Non-pigmented ciliary epithelial cell (primary cell): ENCODE measurements at places on chromosomes 1 and 21.

- DNase-seq = no peak
Observed at GRCh38 chr21:45436351-45437065, 31.5 kb downstream of the COL18A1 start.

DNA sequence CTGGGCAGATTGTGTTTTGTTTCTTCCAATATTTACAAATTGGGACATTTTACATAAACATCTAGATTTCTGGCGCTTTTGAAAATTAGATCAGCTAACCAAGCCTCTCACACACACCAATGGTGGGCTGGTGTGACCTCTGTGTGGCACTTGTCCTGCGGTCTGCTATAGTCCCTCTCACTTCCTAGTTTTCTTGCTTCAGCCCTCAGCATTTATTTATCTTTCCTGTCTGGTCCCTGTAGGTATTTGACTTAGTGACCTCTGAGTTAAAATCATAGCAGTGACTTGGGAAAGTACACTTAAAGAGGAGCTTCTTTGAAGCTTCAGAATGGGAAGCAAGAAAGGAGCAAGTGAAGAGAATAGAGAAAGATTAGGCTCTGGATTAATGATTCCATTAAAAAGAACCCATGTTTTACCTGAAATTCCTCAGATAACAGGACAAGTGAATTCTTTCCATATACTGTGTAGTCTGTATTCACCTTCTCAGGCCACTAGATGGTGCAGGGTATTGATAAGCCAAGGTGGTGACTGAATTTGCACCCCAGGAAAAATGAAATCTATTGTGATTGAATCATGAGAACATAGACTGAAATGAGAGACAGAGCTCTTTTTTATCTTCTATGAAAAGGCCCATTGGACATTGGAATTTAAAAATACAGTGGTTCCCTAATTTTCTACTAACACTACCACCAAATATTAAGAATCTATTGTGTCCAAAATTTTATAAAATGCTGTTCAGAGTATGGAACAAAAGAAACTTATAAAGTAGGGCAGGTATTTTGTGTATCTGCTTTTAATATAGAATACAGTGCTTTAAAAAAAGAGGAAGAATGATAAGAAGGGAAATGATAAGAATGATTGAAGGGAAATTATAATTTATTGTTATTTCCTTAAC is 7.1 kb upstream of the DIPK1A start:
- DNase-seq = no peak

- peak; percentile 97 for DNase-seq
Observed at GRCh38 chr1:219710529-219711194, 97.8 kb upstream of the ZC3H11B start.

GRCh38 chr21:43988016-43988415 is 24.1 kb upstream of the TRAPPC10 start:
- DNase-seq = no peak

GRCh38 chr1:208174731-208175507 is 69.3 kb downstream of the PLXNA2 start:
- no peak for DNase-seq

DNA sequence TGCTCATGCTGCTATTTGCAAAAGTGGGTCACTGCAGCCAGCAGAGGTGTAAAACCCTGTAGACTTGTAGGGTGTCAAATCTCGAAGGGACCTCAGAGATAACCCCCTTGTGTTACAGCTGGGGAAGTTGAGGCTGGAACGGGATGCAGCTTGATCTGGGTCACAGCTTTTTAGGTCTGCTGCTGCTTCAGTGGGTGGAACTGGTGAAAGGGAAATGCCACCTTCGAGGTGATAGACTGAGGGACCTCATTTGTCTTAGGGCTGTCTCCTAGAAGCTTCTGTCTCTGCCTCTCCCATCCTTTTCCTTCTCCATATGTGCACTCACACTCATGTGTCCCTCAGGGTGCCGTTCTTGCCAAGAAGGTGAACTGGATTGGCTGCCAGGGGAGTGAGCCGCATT is 35.4 kb downstream of the QSOX1 start:
- no peak for DNase-seq

GRCh38 chr1:207004931-207005830 is 27.4 kb downstream of the C1orf116 start:
- peak; percentile 37 for DNase-seq

DNA sequence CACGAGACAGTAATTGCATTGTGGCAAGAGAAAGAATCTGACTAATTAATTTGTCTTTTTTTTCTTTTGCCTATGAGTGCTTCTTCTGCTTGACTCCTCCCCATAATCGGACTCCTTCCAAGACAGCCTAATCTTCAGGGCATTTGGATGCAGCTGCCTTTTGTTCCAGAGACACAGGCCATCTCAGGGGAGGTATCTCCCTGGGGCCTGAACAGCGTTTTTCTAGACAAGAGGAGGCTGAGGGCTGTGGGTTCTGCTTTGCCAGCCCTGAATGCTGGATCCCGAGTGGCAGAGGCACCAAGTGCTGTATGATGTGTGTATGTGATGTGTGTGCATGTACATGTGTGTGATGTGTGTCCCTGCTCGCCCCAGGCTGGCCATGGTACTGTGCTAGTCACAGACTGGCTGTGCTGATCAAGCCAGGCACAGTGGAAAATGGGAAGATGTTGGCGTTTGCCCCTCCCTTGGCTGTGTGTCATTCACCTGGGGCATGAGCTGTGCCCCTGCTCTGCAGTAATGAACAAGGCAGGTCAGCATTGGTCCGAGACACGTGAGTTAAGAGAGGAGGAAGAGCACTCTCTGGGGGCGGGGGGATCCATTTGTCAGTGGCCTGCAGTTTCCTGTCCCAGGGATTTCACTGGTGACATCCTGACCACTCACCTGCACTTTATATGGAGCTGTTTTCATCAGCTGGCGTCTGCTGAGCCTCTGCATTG is 77.2 kb downstream of the ADARB1 start:
- DNase-seq = no peak

DNA sequence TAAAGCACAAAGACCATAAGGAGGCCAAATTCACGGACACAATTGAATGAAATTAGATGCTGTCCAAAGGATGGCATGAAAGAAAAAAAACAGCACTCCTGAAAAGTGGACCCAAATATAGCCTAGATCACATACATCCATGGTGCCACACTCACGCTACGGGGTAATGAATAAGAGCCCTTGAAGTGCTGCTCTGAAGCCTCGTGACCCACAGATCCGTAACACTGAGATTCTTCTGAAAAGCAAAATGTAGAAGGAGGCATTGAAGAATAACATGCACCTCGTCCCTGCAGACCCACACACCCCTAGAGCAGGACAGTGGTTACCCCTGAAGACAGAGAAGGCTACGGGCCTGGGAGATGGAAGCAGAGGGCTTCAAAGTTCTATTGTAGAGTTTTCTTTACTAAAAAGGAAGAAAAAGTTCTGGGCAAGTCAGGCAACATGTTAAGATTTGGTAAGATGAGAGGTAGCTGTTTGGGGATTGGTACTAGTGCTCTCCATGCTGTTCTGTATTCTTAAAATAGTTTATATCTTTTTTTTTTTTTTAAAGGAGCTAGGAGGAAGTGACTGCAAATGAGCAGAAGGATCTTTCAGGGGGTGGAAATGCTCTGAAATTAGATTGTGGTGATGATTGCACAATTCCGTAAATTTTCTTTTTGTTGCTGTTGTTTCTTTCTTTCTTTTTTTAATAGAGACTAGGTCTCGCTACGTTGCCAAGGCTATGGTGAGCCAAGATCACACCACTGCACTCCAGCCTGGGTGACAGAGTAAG is 4.1 kb upstream of the ITGB2 start:
- DNase-seq = no peak

DNA sequence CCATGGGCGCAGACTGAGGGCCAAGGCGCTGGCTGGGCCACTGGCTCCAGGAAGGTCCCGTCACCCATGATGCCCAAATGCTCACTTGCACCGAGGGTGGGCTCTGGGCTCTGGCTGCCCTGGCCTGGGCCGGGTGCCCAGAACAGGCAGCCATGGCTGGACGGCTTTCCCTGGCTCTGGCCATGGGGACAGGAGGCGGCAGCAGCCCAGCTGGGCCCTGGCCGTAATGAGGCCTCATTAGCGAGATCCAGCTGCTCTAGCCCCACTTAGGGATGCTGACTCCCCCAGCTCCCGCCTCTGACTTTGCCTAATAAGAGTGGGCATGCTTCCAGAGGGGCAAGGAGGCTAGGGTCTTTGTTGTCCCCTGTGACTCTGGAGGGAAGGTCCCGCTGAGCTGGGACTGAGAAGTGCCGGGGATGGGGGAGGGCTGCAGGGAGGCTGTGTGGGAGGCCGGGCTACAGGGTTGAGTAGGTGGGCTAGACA is 11.8 kb downstream of the SLC6A9 start:
- DNase-seq = no peak
